B cell (primary cell): ENCODE measurements at places on chromosomes 1 and 21. TPM values are rescaled to one million over a fixed set of nuclear protein-coding genes. Genes with fewer than 3 reads are reported as not detected.

C8B gene
- total RNA-seq = not detected in 2 replicates

FCGR3A gene
- 0.92 and 1.3 TPM in 2 replicates for total RNA-seq

OR2L2 gene
- 0.44 and 0.52 TPM in 2 replicates for total RNA-seq

FABP3 gene
- total RNA-seq = not detected in 2 replicates

DNA sequence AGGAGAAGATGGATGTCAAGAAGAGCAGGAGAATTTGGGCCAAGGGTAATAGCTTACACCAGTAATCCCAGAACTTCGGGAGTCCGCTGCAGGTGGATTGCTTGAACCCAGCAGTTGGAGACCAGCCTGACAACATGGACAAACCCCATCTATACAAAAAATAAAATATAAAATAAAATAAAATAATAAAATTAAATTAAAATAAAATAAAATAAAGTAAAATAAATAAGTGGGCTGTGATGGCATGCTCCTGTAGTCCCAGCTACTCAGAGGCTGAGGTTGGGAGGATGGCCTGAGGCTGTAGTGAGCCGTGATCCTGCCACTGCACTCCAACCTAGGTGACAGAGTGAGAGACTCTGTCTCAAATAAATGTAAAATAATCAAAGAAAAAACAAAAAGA is 1946.7 kb downstream of the MRPL39 start:
- no peak overlapping the region for H3K4me3 ChIP-seq
- H3K27me3 ChIP-seq = no peaks in the 10 kb centered on the region
- no peaks in the 10 kb centered on the region for H3K36me3 ChIP-seq
- no peaks in the 10 kb centered on the region for H3K4me1 ChIP-seq
- no peak for DNase-seq

DNA sequence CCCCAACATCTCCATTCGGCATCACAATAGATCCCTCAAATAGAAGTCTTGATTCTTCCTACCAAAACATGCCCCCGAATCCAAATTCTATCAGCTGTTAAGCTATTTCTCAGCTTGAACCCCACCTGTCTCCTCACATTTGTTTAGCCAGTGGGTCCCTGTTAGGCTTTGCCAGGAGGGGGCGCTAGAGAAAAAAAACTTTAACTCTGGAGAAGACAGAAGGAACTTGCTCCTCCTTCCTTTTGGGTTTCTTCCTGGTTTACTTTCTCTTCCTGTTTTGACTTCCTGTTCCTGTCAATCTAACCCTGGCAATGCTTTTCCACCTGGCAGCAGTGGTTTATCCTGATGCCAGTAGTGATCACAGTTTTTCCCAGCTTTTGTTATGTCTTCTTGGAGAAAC is 95.6 kb upstream of the KCNK1 start:
- no peaks in the 10 kb centered on the region for H3K36me3 ChIP-seq
- H3K27ac ChIP-seq = no peak overlapping the region
- H3K4me3 ChIP-seq = no peak overlapping the region

GRCh38 chr1:209172286-209172685 is 411.2 kb upstream of the CAMK1G start:
- no peak overlapping the region for H3K27ac ChIP-seq
- no peak overlapping the region for H3K4me3 ChIP-seq
- no peak for DNase-seq
- H3K36me3 ChIP-seq = no peaks in the 10 kb centered on the region

- no peak overlapping the region for H3K27ac ChIP-seq
- no peak overlapping the region for H3K4me3 ChIP-seq
- H3K4me1 ChIP-seq = no peaks in the 10 kb centered on the region
- no peak for DNase-seq
Measured at GRCh38 chr1:89149229-89149628, 23.3 kb upstream of the GBP2 start.

DNA sequence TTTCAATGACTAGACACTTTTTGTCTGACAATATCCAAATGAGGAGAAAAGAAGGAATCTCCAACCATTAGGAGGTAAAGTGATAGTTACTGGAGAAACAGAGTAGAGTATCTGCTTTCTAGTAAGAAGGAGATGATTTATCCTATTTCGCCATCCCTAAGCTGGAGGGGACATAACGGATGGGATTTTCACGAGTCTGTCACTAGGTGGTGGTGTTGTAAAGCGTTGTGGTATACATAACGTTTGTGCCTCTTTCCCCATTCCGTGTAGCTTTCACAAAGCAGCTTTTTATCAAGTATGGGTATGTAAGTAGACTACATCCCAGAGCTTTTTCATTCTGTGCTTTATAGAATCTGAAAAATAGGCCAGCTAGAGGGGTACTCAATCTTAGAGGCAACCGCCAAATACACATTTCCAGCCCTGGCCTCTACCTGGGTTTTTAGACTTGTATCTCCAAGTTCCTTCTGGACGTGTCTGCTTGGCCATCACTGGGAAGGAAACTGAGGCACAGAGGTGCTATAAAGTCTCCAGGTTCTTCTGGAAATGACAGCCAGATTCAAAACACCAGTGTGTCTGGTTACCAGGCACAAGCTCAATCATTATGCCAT is 33.3 kb upstream of the FAM3B start:
- peak; percentile 77 for DNase-seq
- H3K4me1 ChIP-seq = peaks cover 4% of the 10 kb centered on the region
- no peak overlapping the region for H3K27ac ChIP-seq
- H3K36me3 ChIP-seq = no peaks in the 10 kb centered on the region
- H3K27me3 ChIP-seq = no peaks in the 10 kb centered on the region

DNA sequence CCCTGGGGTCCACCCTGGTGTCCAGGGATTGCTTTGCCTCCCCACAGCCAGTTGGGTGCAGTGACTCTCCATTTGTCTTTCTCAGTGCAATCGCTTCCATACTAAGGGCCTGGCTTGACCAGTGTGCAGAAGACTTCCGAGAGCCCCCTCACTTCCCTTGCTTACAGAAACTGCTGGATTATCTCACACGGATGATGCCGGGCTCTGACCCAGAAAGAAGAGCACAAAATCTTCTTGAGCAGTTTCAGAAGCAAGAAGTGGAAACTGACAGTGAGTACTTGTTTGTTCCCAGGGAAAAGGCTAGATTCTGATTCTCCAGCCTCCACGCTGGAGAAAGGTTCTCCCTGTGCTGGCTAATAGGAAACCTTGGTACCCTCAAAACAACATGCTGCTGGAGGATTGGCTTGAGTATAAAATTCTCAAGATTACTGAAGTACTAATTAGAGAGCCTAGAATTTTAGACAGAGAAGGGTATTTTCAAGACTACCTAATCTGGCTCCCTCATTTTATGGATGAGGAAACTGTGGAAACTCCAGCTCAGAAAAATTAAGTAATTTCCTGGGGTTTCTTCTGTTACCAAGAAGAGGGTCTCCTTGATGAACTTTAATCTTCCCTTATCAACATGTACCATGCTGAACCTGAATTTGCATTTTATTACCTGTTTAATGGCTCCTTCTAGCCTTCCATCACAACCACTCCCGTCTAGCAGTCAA is 75.8 kb downstream of the RGL1 start:
- no peaks in the 10 kb centered on the region for H3K36me3 ChIP-seq
- no peaks in the 10 kb centered on the region for H3K4me1 ChIP-seq

- peaks cover 9% of the 10 kb centered on the region for H3K4me1 ChIP-seq
- H3K27me3 ChIP-seq = no peaks in the 10 kb centered on the region
- H3K27ac ChIP-seq = no peak overlapping the region
- H3K36me3 ChIP-seq = peaks cover 34% of the 10 kb centered on the region
- H3K4me3 ChIP-seq = no peak overlapping the region
Measured at GRCh38 chr1:223747838-223748335, 35.5 kb downstream of the CAPN2 start.
